ENCODE measurements at places on chromosomes 12 and 14.

DNA sequence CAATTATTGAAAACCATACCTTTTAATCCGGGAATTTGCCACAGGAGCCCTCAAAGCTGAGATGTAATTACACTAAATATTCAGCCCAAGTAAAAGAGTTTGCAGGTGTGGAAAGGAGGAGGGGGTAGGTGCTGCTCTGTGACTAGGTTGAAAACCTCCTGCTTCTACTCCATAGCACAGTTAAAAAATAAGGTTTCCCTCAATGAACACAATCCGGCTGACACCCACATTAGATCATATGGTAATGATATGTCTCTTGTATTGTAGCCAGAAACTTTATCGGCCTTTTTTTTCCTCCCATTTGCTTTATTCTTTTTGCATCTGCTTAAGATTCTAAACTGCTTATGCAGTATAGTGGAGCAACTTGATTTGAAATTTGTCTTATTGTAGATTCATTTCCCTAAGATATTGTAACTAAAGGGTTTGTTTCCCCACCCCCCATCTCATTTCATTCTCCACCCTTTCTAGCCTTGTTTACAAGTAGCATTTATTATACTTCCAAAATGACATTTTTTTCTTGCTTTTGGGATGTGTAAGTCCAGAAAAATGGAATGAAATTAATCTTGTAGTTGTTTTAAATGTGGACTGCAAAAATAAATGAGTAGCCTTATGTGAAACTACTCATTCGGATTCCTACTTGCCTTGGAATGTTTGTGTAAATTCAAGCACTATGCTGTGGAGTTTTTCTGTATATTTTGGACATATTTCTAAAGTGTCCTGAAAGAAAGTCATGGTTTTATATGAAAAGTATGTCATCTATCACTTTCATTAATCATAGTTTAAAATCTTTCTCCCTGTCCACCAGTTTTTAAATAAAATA lies at the start of gene DCN:
TSS of gene DCN (minus strand) at position 182 of the 820 bp plus-strand sequence. CDS start 4,265 bp downstream, outside the sequence.
- DNase-seq = no peak

DNA sequence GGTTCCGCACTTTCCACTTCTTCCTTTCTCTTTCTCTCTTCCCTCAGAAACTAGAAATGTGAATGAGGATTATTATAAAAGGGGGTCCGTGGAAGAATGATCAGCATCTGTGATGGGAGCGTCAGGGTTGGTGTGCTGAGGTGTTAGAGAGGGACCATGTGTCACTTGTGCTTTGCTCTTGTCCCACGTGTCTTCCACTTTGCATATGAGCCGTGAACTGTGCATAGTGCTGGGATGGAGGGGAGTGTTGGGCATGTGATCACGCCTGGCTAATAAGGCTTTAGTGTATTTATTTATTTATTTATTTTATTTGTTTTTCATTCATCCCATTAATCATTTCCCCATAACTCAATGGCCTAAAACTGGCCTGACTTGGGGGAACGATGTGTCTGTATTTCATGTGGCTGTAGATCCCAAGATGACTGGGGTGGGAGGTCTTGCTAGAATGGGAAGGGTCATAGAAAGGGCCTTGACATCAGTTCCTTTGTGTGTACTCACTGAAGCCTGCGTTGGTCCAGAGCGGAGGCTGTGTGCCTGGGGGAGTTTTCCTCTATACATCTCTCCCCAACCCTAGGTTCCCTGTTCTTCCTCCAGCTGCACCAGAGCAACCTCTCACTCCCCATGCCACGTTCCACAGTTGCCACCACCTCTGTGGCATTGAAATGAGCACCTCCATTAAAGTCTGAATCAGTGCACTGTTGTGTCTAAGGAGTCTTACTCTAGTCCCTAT lies 4.6 kb upstream of the ATN1 start:
- peak; percentile 53 for DNase-seq

- DNase-seq = no peak
Measured at GRCh38 chr12:11838403-11838802, 188.9 kb downstream of the ETV6 start.

DNA sequence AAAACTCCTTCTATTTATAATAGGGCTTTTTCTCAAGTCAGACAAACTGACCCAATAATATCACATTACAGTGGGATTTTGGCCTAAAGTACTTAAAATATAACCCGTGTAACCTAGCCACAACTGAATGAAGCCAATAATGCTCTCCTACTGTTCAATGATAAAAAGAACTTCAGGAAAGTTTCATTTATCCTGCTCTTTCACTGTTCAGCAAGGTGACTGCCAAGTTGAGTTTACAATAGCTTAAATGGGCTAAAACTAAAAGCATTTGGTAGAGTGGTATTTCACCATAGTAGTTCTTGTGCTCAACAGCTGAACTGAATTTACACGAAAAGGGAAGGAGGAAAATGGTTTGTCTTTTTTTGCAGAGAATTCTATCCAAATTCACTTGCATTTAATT lies 49.8 kb downstream of the CNTN1 start:
- no peak for DNase-seq

GRCh38 chr14:99132821-99133635 lies 139.0 kb downstream of the BCL11B start:
- DNase-seq = no peak

DNA sequence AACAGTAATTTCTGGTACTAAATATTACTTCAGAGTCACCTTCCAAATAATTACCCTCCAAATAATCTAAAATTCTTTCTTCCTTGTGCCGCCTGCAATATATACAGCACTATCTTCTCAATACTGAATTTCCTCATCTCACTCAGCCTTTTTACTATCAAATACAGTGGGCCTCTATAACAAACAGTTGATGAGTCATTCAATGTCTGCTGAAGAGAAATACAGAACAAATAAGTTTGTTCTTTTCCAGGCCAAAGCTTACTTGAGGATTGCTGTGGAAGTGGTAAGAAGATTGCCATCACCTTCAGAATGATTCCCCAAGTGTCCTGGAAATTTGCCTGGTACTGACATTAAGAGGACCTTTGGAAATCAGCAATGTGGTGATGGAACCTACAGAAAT lies 218.2 kb upstream of the ARHGAP5 start:
- DNase-seq = no peak

DNA sequence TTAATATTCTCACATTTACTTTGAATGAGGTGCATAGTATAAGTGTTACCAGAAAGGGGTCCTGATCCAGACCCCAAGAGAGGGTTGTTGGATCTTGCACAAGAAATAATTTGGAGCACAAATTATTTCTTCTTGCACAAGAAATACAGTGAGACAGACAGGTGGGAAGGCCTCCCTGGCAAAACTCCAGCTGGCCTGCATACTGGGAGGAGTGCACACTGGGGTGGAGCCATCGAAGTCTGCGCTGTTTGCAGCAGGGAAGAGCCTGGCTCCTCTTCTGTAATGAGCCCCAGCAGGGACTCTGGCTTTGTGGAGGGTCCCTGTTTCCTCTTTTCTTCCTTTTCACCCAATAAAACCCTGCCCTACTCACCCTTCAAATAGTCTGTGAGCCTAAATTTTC lies 141.6 kb downstream of the GLT1D1 start:
- DNase-seq = no peak
